ENCODE measurements at places on chromosomes 3 and 15. TPM values are rescaled to one million over a fixed set of nuclear protein-coding genes. Genes with fewer than 3 reads are reported as not detected.

DNA sequence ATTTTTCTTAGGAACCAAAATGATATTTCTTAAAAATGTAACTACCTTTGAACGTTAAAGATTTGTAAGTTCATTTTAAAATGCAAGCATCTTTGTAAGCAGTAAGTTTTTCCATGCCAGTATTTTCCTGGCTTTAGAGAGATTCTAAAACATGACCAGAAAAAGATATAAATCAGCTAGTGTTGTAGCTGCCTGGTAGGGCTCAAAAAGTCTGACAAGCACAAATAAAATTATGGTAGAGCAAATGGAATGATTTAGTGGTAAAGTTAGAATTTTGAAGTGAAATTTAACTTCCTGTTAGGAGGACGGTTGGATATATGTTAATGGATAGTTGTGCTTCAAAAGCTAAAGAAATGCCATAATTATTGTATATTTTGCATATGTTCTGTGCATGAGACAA, 29.7 kb downstream of the GABRR3 start:
- DNase-seq = no peak

GRCh38 chr3:33441225-33441976, 1.2 kb upstream of the UBP1 start:
- DNase-seq = no peak

DNA sequence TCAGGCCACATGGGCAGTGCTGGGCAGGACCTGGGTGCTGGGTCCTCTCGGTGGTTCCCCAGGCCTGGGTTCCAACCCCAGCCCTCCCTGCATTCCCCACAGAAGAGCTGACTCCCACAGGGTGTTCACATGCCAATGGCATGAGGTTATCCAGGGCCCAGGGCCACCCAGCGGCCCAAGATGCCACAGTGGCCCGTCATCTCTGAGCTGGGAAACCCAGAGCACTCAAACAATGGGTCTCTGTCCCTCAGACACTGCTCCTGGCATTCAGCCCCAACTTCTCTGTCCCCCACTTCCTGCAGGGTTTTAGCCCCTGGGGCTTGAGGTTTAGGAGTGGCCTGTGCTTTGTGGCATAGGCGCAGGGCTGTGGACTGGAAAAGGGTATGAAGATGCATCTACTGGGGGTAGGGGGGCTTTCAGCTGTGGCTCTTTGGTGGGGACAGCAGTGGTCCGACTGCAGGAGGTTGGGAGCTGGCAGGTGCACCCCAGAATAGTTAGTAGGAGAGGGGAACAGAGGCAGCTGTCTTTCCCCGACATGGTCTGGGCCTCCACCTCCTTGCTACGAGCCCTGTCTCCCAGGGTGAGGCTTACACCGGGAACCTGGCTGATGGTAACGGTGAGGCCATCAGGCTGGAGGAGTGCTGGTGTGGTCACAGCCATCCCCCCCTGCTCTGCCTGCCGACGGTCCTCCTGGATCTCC, 1.7 kb downstream of the CCDC9B start:
- no peak for DNase-seq

DNA sequence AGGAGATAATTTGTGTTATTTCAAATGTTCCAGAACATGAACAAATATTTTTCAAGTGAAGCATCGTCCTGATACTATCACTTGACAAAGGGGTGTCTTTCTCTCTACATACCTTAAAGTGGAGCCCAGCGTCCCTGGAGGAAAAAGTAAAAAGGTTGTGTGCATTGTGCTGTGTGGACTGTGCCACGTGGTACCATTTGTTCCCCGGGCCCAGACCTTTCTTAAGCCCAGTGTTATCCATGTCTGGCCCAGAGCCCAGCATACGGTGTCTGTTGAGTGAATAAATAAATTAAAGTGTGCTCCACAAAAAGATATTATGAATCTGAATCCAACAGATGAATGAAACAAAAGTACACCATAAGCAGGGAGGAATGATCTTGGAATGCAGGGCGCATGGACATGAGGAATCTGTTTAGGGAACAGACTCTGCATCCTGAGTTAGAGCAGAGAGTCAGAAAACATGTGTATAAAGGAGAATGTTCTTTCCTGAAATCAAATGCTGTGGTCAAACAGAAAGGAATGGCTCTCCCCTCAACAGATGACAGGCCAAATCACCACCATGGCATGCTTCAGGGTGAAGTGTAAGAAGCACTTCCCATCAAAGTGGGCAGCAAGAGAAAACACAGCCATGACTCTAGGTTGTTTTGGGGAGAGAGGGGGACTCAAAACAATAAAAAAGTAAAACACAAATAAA, 8.1 kb upstream of the PRSS50 start:
- no peak for DNase-seq

- no peak for DNase-seq
Observed at GRCh38 chr15:82138306-82138705, 92.5 kb upstream of the MEX3B start.

DNA sequence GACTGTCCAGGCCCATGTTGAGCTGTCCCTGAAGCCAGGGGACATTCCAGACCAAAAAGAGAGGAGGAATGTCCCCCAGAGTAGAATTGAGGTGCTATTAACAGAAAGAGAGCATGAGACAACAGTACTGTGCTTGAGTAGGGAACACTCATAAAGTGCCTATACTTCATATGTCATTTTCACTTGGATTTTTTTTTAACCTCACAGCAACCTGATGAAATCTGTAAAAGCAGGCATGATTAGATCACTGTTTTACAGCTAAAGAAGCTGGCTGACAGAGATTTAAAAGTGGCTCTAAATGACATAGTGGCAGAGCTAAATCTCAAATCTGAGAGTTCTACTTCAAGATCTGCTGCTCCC, 18.8 kb downstream of the PODXL2 start:
- no peak for DNase-seq

DNA sequence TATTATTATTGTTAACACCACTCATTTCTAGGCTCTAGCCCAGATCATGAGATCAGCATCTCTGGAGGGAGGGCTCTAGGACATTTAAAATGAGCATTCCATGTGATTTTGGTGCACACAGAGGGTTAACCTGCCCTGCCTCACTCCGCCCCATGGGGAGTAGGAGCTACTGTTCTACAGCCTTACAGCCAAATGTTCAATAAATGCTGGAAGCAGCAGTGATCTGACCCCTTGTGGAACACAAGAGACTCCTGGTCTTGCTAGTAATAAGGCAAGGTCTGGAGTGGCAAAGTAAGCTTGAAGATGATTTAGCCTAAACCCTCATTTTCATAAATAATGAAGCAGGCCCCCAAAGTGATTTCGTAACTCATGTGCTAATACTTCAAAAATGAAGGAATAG, 166.4 kb upstream of the EOMES start:
- no peak for DNase-seq

GRCh38 chr3:183385698-183386613, 42.5 kb downstream of the MCF2L2 start:
- DNase-seq = no peak

DNA sequence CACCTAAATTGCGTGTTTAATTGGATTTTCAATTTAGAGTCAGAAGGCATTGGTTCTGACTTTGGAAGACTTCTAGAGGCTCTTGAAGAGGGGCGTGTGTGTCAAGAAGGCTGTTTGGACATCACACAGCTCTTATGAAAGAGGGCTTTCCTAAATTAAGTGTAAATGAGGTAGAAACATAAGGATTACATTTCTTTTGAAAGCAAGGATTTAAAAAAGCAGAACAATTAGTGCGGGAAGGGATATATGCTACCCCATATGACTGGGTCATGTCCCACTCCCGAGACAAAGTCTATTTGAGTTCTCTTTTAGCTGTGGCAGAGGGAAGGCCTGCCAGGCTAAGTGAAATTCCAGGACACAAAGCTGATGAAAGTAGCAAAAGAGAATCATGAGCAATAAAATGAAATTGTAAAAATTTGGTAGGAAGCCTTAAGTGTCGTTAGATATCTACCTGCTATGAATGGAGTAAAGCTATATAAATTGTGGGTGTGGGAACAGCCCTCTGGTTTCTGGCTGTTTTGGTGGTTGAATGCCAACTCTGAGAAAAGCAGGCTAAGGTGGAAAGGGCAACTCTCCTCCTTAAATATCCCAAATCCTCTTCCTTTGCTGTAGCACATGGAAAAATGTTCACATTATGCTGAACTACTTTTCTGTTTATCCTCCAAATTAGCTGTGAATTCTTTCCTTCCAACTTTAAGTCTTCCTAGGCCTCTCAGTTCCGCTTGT, 100.6 kb upstream of the TSC22D2 start:
- DNase-seq = no peak

GRCh38 chr3:8852511-8852910, 83.1 kb upstream of the OXTR start:
- DNase-seq = no peak

GRCh38 chr15:101120473-101120872, 131.4 kb downstream of the CHSY1 start:
- DNase-seq = no peak

DNA sequence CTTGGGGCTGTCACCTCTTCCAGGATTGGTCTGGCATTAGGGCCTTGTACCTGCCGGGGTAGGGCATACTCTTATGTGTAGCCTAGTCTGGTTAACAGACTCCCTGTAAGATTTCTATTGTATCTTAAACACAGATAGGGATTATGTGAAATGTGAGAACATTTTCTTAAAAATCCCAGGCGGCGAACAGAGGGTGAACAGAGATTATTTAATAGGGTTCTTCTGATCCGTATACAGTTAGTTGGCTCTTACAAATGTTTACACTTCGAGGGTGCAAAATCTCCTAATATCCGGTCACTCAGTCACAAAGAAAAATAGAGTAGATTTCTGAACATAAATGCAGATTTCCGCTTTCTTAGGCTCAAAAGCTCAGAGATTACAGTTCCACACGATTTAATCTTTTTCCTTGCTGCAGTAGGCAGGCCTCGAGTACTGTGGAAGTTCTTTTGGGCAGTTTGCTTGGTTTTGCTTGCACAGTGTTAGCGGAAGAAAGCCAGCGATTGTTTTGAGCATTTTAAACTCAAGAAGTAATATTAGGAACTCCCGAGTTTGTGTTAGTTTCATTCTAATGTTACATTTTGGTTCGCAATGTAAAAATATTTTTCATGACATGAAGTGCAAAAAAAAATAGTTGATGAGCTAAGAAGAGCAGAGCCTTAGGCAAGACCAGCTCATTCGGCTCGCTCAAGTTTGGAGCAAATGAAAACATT, 993 bp downstream of the PLCL2 start:
- DNase-seq = no peak

- DNase-seq = no peak
Observed at GRCh38 chr15:27061739-27062138, 90.8 kb downstream of the GABRG3 start.

DNA sequence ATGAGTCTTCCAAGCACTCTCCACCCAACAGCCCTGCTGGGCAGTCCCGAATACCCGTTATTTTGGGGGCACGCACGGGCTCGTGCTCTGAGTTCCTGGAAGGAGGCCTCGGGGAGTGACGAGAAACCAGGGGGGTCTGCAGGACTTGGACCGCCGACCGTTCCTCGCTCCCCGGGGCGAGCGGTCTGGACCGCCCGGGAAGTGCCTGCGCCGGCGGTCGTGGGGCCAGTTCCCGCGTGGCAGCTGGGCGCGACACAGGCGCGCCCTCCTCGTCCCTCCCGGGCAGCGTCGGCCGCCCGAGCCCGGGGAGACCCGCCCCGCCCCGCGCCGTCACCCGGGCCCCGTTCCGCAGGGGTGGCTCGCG, 387 bp downstream of the GNB4 start:
- peak; percentile 48 for DNase-seq

GRCh38 chr3:52373676-52374075, 57.6 kb downstream of the DNAH1 start:
- DNase-seq = no peak

- DNase-seq = peak; percentile 74
Observed at GRCh38 chr15:92521624-92522008, 127.9 kb downstream of the ST8SIA2 start.

GRCh38 chr15:63818191-63818590, 15.6 kb downstream of the HERC1 start:
- no peak for DNase-seq

DNA sequence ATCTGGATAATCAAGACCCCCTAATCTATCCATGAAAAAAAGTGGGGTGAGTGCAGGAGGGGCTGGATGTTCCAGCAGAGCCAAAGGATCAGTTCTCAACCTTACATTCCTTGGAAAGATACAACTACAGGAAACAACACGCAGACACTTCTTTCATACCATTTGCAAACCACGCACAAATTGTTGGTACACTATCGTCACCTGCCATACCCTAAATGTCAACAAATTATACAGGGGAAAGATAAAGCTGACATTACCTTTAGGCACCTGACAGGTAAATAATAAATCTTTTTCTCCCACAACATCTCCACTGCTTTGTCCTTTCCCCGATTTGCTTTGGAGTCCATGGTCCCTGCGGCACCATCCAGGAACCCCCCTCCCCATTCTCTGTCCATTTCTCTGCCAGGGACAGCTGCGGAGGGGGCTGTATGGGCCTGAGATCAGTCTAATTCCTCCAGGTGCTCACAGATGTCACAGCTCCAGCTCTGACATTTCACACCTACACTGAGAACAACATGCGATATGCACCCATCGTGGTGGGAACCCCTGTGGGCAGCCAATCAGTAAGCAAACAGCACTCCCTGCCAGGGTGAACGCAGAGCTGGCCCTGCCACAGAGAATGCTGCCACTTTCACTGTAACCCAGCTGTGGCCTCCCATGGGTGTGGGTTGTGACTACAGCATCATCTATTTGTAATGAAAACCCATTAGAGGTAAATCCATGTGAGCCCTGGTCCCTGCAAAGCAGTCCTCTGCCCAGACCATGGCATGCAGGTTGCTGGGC, 37.7 kb upstream of the BCL2L10 start:
- no peak for DNase-seq

GRCh38 chr3:9761919-9762318, 7.8 kb downstream of the CAMK1 start:
- no peak for DNase-seq

DNA sequence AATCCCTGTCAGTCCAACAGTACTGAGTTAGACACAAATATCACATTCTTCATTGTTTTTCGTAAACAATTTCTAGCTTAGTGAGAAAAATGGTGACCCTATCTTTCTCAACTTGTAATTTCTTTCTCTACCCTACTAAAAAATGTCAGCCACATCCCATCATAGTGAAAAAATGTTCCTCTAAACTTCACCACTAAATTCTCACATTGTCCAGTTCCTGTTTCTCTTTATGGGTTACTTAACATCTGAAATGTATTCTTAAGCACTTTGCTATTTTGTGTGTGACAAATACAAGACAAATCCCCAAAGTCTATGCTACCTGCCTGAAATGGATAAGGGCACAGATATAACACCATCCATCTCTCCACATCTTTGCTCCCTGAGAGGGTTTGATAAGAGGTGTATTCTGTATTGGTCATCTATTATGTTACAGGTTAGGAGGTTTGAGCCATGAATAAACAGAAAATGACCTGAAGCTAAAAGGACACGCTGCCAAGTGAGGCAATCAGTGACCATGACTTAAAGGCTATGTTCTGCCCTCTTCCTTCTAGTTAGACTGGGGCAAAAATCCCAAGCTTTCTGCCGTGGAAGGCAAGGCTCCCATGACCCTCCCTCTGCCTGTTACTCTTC, 118.2 kb downstream of the GADL1 start:
- DNase-seq = no peak

PARP15 gene
- polyA plus RNA-seq = 0.32 TPM

CD200R1L gene
- not detected for polyA plus RNA-seq

SMCO1 gene
- not detected for polyA plus RNA-seq

RPL35A gene
- 2,091 TPM for polyA plus RNA-seq

UROC1 gene
- 0.17 TPM for polyA plus RNA-seq

ZNF80 gene
- polyA plus RNA-seq = 0.06 TPM
